GOT3 (cell line): ENCODE measurements at places on chromosomes 4 and X.

DNA sequence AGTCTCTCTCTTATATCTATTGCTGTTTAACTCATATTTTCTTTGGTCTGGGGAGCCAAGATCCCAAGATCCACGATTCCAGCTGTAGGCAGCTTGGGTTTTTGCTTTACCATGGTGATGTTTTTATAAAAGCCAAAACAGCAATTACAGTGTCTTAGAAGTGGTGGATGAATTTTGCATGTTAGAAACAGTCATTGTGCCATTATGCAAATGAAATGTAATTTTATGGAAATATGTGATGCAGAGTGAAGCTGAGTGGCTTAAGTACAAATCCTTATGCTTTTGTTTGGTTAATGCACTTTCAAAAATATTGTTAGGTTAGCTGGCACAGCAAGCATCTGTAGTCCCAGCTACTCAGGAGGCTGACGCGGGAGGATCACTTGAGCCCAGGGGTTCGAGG, 32.8 kb upstream of the PTTG2 start:
- DNase-seq: no peak

DNA sequence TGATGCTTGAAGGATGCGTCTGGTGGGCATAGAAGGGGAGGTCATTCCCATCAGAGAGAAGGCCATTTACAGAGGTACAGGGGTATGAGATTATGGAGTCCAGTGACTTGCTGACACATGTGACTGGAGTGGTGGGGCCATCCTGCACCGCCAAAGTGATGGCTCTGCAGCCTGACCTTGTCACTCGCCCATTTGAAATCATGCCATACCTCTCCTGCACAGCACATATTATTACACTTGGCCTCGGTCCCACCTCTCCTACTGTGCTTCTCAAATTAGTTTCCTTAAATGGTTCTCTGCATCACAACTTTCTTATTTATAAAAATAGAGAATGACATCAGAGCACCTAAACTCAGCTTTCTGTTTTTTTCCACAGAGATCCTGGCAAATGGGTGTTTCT, 60.7 kb upstream of the HAND2 start:
- DNase-seq: no peak

DNA sequence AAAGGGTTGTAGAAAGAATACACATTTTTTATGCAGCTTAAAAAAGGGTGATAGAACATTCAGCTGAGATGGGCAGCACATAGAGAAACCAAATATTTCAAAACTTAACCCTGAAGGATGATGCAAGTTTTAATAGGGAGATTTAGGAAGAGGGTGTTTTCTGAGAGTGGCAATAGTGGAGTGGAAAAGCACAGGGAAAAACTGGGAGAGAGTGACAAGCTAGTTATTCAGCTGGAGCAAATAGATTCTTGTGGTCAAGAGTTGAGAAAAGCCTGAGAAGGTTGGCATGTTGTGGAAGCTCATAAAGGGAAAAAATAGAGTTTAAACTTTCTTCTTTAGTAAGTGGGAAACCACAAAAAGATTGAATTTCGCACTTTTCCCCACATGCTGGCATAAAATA, 359.6 kb upstream of the PITX2 start:
- no peak for DNase-seq

DNA sequence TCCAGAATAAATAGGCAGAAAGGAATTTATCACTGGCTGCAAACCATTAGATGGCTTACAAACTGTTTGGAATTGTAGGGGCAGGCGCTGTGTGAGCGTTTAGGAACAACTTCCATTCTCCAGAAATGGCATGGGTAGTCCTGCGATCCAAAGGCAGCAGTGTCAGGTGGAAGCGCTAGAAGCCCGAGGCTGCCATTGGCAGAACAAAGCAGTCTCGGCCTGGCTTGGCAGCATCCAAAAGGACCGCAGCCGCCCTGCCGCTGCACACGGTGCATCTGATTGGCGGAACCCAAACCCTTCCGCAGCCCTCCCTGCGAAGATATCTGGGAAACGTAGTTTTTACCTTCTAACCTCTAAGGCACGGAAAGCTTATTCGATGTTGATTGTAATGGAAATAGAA, 23.6 kb upstream of the YTHDC1 start:
- no peak for DNase-seq

GRCh38 chr4:163548481-163549243, 54.2 kb downstream of the TMA16 start:
- DNase-seq: no peak

- DNase-seq: no peak
Observed at GRCh38 chr4:169037506-169037905, 27.5 kb upstream of the CBR4 start.

GRCh38 chr4:149997881-149998421, 80.3 kb upstream of the DCLK2 start:
- no peak for DNase-seq

GRCh38 chrX:54798137-54798536, at the start of gene ITIH6:
Gene ITIH6 (minus strand): TSS chrX:54798255. CDS start chrX:54798210, 45 bp downstream.
- no peak for DNase-seq

DNA sequence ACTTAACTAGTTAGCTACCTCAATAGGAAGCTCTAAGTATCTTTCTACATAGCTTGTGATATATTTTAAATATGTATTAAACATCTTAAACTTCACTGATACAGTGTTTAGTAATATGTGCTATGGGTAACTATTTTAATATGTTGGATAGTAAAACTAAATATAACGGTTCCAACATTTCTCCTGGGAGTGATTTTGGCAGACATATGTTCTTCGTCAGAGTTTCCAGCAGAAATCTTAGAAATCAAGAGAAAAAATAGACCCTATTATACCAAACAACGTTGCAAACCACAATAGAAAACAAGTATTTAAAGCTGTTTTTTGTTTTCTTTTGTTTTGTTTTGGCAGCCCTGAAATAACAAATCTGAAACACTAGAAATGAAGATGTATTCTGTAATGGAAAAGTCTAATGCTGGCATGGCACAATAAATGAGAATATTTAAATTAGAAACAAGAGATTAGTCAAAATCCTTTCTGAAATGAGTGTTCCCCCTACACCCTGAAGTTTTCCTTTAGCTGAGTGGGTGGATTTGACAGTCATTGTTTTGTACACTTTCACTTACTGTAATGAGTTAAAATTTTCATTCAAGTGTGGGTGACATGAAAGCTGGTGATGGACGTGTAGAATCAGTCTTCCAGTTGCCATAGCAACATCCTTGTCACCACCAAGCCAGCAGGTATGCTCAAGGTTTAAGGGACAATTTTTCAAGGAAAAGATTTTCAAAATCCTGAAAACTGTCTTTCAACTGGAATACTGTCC, 233.5 kb downstream of the SCFD2 start:
- no peak for DNase-seq
